ENCODE measurements at places on chromosomes 11 and 22.

GRCh38 chr11:120510406-120511115 is 987 bp upstream of the GRIK4 start:
- no peak for DNase-seq

GRCh38 chr11:10564696-10565318 is 3.7 kb downstream of the LYVE1 start:
- peak; percentile 31 for DNase-seq

DNA sequence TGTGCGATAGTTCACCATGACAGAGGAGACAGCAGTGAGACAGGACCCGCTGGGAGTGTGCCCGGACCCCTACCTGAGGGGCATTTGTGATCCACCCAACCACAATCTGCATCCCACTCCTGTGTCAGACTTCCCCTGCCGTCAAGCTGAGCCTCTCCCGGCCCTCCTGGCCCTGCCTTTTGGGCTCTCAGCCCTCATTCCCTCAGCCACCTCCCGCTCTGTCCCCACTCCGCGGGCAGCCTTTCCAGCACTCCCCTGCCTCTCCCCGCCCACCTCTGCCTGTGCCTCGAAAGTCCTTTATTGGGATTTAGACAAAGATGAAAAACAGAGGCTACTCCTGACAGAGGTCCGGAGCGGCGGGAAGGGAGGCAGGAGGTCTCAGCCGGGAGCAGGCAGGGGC is 4.2 kb downstream of the NFAM1 start:
- DNase-seq, result no peak

- no peak for DNase-seq
These were observed 235.5 kb downstream of the GRIK4 start for GRCh38 chr11:120746836-120747609.

DNA sequence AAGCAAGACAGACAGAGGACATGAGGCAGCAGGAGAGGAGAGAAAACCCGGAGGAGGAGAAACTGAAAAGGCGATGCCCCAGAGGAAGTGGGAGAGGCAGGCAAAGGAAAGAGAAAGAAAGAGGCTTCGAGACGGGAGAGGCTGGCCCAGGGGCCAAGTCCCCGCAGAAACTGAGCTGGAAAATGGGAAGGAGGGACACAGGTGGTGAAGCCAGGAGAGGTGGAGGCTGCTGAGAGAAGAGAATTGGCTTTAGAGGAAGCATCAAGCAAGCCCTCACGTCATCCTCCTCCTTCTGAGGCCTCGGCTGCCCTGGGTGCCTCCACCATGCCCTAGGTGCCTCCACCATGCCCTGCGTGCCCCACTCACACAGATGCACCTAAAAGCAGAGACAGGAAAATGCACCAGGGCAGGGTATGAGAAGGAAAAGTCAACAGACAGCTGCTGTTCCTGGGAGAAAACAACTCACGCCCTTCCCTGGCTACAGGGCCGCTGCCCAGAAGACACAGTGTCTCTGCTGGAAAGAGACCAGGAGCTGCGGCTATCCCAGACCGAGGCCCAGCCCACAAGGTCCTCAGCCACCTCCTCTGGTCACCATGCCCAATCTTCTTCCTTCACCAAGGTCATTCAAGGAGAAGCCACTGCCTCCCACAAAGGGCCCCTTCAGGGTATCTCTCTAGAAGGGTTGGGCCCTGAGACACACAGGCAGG is 14.3 kb downstream of the FXYD6 start:
- DNase-seq, result no peak

DNA sequence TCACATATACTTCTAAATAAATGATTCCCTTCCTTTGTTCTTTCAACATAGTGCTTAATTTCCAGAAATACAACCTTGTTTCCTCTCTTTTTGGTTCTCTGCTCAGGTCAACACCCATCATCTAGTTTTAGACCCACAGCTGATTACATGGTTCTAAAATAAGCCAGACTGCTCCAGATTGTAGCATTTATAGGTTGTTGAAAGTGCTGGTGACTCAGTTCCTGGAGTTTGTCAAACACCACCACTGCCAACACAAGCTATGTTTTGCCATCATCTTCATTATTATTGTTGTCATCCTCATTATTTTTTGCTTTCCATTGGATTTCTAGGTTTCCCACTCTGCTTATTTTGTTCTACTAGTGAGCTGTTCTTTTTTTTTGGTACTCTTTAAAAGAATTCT is 22.3 kb upstream of the MMP20 start:
- no peak for DNase-seq

DNA sequence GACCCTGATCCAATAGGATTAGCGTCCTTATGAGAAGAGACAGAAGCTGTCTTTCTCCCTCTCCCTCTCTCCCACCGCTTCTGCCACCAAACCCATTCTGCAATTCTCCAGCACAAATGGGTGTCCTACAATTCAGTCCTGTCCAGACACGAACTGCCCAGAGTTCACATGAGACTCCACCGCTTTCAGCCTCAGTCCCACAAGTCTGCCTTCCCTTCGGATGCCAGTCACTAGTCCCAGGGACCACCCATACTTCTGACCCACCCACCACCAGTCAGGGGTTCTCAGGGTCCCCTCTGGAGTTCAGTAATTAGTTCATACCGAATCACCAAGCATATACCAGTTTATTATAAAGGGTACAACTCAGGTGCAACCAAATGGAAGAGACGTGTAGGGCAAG is 73.6 kb downstream of the TRIM29 start:
- DNase-seq, result no peak

- DNase-seq, result no peak
These were observed 19.6 kb downstream of the BRD1 start for GRCh38 chr22:49807780-49808708.

GRCh38 chr22:37173709-37174108 is 14.3 kb downstream of the C1QTNF6 start:
- DNase-seq, result no peak

DNA sequence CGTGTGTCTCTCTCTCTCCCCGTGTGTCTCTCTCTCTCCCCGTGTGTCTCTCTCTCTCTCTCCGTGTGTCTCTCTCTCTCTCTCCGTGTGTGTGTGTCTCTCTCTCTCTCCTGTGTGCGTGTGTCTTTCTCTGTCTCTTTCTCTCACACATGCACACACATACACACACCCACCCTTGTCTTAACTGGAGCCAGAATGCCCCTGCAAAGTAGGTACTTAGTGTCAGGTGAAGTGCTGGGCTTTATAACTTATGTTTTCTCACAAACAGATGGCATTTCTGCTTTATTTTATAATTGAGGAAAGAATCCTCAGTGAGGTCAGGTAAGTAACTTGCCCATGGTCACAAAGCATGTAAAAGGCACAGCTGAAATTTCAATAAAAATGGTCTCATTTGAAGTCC is 106.0 kb downstream of the CSNK2A3 start:
- DNase-seq, result no peak

GRCh38 chr11:68617925-68618809 is 66.2 kb upstream of the GAL start:
- DNase-seq, result no peak

DNA sequence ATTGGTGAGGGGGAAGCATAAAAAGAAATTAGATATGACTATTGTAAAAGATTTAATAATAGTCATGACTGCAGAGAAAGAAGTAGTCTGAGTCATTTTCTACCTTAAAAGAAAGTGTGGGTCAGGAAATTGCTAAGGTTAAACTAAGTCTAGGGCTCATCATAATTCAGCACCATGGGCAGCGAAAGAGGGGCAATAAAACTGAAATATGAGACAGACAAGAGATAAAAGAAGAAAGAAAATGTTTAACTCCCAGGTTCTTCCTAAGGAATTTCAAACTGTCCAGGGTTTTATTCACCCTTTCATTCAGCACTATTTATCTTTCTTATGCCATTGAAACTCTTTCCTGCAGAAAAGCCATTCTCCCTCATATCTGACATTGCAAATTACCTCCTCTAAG is 114.4 kb upstream of the API5 start:
- no peak for DNase-seq

DNA sequence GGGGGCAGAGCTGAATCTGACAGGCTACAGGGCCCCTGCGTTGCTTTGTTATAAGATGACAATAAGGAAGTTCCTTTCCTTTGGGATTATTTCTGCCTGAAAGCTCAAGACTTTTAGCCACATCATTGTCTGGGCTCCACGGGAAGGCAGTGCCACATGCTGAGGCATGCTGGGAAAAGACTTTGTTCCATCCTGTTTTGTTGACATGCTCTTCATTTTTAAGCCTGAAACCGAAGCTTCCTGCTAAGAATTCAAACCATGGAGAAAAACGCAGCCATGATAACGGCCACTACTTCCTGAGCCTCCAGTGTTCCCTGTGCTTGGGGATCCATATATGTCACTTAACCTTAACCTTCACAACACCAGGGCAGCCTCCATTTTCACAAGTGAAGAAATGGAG is 5.5 kb upstream of the TCF20 start:
- DNase-seq, result no peak

- DNase-seq, result no peak
These were observed 67.3 kb upstream of the EED start for GRCh38 chr11:86177302-86177701.

- no peak for DNase-seq
These were observed 61.5 kb downstream of the BTG4 start for GRCh38 chr11:111450480-111451320.

DNA sequence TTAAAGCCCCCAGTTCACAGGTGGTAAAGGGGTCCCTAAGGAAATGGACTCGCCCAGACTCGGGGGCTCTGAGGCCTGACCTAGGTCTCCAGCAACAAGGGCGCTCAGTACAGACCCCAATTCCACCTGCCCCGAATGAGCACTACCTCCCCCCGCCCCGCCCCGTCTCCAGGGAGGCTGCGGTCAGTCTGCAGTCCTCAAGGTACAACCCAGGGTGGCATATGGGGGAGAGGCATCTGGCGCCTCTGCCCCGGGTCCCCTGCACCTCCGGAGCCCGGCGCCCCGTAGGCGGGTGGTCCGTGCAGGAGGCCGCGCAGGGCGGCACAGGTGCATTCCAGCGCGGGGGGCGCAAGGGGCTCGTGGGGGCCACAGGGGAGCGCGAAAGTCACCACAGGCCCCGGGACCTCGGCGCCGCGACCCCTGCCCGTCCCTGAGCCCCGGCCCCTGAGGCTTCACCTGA is 361 bp downstream of the CTSD start:
- no peak for DNase-seq

DNA sequence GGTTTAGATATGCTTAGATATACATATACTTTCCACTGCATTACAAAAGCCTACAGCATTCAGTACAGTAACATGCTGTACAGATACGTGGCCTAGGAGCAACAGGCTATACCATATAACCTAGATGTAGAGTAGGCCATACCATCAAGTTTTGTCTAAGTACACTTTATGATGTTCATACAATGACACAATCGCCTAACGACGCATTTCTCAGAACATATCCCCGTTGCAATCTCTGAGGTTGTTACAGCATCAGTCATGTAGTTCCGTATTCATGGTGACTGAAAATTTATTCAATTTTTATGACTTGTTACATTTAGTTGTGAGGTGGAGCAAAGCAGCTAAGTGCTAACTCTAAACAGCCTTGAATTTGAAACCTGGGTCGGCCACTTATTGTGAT is 6.7 kb downstream of the ZBTB44 start:
- peak; percentile 24 for DNase-seq

DNA sequence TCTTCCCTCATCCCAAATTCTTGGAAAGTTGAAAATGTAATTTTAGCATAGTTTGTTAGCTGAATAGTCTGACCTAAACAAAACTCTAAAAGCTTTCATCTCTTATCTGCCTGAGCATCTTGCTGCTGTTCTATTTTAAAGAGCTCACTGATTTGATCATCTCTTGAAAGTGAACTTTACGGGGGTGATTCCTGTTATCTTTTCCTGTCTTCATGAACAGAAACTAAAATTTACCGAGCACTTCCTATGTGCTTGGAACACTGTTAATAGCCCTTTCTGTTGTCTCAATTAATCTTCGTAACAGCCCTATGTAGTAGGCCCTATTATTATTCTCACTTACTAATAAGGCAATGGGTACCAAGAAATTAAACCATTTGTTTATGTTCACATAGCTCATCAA is 12.3 kb downstream of the AMOTL1 start:
- DNase-seq, result no peak

- no peak for DNase-seq
These were observed 745.7 kb downstream of the FAM181B start for GRCh38 chr11:81987829-81988472.

GRCh38 chr11:2165571-2165970 is 4.6 kb upstream of the INS start:
- DNase-seq, result no peak

- DNase-seq, result no peak
These were observed 200.7 kb upstream of the NCAM1 start for GRCh38 chr11:112760396-112761059.

DNA sequence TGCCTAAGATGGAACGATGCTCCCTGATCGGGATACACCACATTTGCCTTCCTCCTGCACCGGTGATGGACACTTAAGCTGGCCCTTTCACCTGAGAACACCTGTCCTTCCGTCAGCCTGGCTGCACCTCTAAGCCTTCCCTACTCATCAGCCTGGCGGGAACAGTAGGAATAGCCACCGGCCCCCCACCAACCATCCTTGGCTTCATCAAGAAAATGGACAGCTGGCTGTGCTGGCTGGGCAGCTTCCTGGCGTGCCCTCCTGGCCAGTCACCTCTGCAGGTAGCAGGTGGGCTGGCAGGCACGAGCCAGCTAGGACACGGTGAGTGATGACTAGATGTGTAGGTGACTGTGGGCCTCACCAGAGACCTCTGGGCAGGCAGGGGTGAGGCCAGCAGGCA is 142.8 kb downstream of the CTTN start:
- DNase-seq, result no peak

DNA sequence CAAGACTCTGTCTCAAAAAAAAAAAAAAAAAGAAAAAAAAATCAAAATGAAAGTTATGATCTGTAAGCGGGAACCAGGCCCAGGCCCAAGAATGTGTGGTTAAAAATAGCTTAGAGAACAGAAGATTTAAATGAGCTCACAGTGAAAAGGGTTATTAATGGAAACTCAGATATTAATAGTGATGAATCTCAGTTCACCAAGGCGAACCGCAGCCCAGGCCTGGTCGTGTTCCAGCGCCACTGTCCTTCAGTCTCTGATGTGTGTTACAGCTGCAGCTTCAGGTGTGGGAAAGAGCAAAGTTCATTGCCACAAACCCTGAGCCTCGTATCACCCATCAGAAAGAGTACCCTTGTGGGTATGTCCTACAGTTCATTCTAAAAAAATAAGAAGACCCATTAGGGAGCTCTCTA is 107.1 kb downstream of the GAB2 start:
- DNase-seq, result no peak

DNA sequence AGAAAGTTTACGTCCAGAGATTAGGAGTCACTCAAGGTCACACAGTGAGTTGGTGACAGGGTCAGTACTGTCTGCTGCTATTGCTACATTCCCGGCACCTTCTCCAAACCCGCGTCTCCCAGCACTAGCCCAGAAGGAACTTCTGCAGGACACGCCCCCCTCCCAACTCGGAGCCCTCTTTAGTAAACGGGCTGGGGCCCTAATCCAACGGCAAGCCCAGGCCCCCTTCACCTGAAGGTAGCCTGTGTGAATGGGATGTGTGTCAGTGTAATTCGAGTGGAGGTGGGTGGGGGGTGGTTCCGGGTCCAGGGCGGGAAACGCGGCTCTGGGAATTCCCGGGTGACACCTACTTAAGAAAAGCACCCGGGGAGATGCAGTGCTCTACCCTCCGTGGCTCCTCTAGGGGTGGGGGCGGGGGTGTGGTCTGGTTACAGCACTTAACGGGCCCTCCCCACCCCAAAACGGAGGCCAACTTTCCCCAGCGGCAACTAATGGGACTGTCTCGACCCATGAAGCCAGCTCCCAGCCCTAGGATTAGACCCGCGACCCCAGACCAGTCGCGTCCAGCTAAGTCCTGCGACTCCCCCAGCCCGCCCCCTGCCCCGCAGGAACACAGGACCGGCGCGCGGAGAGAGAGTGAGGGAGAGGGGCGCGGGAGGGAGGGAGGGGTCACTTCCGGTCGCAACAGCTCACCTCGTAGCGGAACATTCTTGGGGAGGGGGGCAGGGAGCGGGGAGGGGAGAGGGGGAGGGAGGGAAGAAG is 468 bp downstream of the PATL1 start:
- peak; percentile 94 for DNase-seq

GRCh38 chr11:67646535-67647336 is 3.8 kb downstream of the ACY3 start:
- DNase-seq, result no peak

Measured in inflammatory macrophage treated with lipopolysaccharide for 1 hour (primary cell).